ENCODE measurements at places on chromosomes 13 and 19.

DNA sequence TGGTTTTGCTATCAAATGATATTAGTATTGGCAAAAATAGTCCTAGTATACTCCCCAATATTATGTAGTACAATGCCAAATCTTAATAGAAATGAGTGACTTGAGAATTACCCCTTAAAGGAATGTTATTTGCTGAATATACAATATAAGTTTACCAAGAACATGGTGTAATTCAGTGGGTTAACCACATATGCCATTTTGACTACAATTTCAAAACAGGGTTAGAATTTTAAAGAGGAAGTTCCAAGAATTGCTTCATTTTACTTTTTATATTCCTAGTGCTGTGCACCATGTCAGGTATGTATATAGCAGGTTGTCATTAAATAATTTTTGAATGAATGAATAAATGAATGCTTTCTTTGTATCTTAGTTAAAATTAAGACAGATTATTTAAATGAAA lies 66.3 kb downstream of the LMO7 start:
- DNase-seq, result no peak

DNA sequence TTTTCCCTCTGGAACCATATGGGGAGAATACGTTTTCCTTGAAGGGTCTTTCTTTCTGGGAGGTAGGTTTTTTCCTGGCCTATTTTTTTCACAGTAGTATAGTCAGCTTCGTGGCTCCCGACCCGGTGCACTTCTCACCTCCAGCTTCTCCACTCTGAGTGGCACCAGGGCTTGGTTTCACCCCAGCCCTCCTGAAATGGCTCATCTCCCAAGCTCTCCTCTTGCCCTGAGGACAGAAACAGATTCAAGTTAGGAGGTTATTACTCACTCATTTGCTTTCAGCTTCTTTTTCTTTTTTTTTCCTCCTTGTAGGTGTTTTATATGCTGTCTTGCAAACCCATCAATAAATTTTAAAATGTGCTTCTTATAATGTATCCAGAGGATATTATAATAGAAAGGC lies 199.3 kb downstream of the RFC3 start:
- DNase-seq, result no peak

DNA sequence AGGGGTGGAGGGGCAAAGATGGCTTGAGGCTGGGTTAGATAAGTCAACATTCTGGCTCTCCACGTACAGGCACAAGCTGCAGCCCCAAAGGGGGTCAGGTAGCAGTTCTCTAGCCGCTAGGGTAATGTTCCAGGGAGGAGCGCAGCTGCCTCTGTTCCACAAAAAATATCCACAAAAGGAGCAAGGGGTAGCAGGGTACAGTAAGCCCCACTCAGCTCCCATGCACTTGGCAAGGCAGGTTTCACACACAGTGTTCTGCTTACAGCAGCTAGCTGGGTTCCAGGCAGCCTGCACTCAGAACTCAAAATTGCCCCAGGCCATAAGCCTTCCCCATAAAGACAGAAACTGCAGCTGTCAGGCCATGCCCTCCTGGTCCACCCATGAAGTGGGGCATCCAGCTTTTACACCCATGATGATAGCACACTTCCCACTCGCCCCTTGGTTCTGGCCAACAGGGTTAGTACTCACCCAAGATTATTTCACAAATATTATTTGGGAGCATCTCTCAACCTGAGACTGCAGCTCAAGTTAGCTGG lies 130.0 kb downstream of the CYSLTR2 start:
- no peak for DNase-seq

DNA sequence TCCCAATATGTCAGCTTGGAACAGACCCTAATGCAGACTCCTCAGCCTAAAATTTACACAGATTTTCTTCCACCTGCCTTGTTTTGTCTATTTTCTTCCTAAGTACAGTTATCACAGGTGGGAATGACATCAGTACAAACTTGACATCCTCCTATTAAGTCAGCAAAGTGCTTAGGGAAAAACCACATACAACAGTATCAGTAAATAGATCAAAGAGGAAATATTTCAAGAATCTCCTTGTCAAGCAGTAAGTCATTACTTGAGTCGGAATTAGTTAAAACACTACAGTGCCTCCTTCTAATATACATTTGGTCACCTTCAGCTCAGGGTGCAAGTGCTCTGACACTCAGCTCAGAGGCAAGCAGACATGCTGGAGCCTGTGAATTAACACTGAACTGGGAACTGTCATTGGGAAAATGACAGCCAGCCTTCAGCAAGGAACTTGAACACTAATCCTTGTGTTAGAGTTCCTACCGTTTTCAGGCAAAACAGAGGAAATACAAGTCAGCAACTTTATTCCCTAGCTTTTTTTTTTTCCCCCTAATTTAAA lies 394.3 kb upstream of the HTR2A start:
- no peak for DNase-seq

- DNase-seq, result no peak
Measured at GRCh38 chr13:54775501-54776191, 1747.0 kb downstream of the OLFM4 start.

GRCh38 chr13:73111331-73111730 lies 52.5 kb downstream of the KLF5 start:
- DNase-seq, result no peak

DNA sequence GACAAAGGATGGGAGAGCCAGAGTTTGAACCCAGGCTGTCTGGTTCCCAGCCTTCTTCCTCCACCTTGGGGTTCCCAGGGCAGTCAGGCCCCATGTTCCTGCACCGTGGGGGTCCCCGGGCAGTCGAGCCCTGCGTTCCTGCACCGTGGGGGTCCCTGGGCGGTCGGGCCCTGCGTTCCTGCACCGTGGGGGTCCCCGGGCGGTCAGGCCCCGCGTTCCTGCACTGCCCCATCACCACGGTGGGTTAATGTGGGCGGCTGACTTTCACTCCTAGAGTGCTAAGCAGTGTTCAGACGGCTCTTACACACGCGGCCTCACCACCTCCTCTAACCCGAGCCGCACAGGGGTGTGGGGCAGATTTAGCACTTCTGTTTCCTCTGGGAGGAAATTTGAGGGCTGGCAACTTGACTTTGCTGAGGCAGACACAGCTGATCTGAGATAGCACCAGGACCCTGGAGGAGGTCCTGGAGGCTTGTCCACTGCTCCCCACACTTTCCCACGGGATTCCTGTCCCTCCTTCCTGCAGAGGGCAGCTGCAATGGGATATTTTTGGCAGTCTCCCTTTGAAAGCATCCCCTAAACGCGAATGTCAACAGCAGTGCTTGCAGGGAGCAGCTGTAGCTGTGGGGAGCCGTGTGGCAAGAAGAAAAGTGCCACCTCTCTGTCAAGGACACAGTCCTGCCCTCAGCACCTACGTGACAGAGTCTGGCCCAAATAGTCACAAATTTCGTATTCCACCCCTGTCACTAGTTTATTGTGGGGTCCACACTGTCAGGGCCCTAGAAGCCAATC lies 239.4 kb downstream of the TEX29 start:
- DNase-seq, result no peak

DNA sequence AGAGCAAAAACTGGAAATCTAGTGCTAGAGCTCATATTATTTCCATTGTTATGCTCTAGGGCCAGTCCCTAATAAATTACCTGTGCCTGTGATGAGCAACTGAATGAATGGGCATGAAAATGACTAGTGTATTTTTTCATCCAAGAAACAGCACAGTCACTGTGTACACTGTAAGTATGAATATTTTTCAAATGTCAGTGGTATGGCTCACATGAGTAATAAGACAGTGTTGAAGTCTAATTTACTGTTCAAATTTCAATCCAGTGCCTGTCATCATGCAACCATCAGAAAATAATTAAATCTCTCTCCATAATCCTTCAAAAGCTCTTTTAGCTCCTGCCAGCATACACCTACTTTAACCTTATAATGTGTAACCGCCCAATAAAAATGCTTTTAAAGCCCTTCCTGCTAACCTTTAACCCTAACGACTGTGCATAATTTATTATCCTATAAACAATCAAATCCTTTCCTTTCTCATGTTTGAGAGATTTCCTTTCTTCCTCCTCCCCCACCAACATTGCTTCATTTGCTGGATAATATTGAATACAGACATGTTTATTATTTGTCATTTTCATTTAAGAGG lies 378.3 kb downstream of the GPC5 start:
- no peak for DNase-seq

DNA sequence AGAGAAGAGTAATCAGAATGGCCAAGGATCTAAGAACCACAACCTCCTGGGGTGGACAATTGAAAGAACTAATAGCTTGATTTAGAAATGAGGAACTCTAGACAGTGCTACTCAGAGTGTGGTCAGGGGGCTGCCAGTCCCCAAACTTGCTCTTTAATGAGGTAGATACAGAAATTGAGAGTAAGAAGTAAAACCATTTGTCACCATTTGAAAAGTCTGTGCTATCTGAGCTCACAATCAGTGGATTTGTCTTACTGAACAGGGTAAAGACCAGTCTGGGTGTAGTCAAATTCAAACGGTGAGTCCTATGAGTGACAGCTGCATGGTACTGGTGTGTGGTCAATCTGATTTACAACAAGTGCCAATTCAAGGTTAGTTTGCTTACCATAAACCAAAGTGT lies 118.9 kb downstream of the KL start:
- DNase-seq, result no peak

- DNase-seq, result no peak
Measured at GRCh38 chr19:33344573-33344925, 29.0 kb upstream of the CEBPG start.

- peak; percentile 79 for DNase-seq
Measured at GRCh38 chr13:42969565-42970172, 22.4 kb downstream of the EPSTI1 start.

DNA sequence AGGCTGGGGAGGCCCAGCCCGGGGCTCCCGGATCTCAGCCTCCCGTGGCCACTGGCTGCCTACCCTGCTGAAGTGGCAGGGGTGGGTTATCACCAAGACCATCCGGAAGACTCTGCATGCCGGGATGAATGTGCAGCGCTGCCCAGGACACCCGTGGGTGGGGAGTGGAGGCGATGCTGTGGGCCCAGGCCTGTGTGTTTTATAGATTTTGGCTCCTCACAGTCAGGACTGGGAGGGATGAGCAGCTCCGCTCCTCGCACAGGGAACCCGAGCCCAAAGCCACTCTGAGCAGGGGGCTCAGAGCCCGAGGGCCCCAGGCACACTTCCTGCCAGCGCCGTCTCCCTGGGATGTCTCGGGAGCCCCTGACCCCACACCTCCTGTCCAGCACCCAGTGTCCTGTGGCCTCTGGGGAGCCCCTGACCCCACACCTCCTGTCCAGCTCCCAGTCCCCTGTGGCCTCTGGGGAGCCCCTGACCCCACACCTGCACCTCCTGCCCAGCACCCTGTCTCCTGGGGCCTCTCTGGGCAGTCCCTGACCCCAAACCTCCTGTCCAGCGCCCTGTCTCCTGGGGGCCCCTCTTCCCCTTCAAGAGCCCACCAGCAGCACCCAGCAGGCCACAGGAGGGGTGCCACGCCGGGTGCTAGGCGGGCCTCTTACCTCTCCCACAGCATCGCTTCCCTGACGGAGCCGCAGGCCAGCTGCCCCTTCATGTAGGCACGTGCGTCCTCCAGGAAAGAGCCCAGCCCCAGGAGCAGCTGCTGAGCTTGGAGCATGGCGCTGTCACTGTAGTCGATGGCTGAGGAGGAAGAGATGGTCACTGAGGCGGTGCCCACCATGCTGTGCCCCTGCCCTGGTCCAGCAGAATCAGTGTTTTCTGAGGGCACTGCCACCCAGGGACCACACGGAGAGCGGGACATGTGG lies 31.4 kb downstream of the NAXD start:
- no peak for DNase-seq

DNA sequence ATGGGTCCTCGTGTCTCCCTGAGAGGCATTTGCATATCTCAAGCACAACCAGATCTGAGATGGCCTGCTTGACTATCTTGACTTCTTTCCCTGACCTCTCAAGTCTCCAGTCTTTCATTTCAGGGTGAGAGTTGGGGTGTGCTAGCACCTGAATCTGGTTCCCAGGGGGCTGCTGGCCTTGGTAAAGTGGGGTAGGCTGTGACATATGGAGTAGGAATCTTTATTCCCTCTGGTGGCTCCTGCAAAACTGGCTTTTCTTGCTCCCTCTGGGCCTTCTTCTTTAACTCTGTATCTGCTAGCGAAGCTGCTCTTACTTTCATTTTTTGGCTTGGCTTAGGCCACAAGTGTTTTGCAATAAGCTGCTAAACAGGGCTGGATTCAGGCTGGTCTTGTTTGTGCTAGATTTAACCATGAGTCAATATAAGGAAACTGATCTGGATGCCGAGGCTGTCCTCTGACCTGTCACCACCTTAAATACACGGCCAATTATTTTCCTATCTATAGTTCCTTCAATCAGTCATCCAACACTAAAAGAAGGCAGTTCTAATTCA lies 42.3 kb downstream of the ZNF493 start:
- no peak for DNase-seq

DNA sequence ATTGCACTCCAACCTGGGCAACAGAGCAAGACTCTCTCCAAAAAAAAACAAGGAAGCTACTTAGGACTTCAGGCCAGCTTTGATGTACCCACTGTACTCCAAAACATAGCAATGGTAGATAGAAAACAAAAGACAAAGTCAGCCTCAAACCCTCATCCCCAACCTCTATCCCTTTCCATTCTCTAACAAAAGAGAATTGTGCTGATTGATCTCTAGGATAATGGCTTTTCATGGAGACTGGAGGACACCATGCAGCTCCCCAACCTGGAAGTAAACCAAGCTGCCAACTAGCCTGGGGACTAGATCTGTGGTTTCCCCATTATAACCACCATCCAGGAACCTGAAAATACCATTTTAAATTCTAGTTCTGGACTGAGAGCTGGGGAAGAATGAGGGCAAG lies 4.3 kb upstream of the ZDHHC20 start:
- no peak for DNase-seq

DNA sequence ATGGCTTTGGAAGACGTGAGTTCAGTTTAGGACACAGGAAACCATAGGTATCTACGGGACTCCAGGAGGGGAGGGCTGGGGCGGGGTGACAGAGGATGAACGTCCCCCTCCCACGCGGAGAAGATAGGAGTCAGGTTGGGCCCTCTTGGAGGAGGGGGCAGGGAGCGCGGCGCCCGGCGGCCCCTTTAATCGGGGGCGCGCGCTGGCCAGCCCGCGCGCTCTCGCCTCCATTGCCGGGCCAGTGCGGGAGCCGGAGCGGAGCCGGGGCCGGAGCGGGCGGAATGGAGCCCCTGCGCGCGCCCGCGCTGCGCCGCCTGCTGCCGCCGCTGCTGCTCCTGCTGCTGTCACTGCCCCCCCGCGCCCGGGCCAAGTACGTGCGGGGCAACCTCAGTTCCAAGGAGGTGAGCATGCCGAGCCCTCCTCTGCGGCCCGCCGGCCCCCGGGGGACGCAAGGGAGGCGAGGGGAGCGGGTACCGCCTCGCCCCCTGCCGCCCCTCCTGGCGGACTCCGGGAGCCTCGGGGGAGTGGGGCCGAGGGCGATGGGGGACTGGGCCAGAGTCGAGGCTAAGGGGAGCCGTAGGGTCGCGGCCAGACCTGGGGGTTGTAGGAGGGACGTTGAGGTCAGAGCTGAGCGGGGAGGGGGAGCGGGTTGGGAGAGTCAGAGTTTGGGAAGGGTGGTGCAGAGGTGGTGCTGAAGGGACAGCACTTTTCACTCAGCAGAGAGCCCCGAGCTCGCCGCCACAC lies at the start of gene TMEM145:
Gene TMEM145 (plus strand): TSS at position 214 of the 744 bp plus-strand sequence. CDS start 68 bp downstream, at position 282.
- DNase-seq, result no peak

- DNase-seq, result no peak
Measured at GRCh38 chr19:34759218-34759917, 13.6 kb downstream of the ZNF599 start.

Measured in stimulated activated CD4-positive, alpha-beta T cell treated with anti-CD3 and anti-CD28 coated beads, Interleukin-1b, Interleukin-23, amount 100 ng/mL, for 1 hour (primary cell).